AG04450 (cell line): ENCODE measurements at places on chromosomes 5 and 9.

GRCh38 chr5:14547666-14548065 lies 33.9 kb upstream of the OTULINL start:
- DNase-seq: no peak

DNA sequence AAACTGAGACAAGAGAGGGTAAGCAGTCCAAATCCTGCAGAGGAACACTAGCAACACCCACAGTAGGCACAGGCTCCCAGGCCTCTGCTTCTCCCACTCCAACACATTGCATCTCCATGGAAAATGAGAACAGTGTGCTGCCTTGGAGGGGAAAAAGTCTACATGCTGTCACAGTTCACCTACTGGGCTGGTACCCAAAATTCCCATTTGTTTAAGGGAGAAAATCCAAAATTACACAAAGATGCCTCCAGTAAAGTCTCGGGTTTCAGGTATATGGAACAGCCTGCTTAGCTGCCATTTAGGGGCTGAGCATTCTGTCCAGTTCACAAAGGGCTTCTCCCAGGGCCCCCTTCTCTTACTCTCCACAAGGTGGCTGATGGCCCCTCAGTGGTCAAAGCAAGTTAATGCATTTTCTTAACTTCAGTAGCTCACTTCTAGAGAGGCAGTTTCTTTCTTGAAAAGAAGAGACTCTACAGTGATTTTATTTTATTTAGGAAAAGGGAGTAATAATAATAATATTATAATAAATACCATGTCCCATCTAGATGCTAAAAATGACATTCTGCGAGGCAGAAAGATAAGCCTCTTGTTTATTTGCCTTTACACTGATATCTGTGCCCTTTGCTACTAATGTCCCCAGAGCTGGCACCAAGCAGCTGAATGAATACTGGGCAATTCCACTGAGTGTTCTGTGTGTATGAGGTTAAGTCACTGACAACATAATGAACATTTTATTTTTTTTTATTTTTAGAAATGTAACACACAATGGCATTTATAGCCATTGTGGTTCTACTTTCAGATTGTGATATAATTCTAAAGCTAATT lies 89.4 kb downstream of the RGS7BP start:
- no peak for DNase-seq

DNA sequence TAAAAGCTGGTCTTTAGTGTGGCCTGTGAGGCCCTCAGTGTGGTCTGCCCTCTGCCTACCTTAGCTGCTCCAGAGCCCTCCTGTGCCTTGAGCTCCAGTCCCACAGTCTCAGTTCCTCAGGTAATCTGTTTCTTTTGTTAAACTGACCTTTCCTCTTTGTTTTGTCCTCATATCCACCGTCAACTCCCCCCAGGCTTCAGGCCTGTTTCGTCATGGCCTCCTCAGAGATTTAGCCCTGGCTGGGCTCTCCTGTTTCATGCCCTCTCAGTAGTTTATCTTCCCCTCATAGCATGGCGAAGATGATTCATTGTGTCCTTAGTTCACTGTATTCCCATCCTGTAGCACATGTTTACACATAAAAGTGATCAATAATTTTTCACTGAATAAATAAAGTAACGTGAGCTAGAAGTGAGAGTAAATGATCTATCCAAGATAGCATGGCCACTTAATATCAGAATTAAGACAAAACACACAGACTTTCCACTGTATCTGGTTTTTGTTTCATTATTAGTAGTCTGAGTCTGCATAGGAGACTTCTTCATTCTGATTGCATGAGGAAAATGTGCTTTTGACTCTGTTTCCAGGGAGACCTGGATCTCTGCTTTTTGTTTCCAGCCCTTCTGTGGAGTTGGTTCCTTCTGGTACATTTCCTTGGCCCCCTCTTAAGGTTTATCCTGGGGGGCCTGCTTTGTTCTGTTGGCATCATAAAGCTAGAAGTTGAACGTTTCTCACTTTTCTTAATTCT lies 70.5 kb downstream of the SNX24 start:
- no peak for DNase-seq

DNA sequence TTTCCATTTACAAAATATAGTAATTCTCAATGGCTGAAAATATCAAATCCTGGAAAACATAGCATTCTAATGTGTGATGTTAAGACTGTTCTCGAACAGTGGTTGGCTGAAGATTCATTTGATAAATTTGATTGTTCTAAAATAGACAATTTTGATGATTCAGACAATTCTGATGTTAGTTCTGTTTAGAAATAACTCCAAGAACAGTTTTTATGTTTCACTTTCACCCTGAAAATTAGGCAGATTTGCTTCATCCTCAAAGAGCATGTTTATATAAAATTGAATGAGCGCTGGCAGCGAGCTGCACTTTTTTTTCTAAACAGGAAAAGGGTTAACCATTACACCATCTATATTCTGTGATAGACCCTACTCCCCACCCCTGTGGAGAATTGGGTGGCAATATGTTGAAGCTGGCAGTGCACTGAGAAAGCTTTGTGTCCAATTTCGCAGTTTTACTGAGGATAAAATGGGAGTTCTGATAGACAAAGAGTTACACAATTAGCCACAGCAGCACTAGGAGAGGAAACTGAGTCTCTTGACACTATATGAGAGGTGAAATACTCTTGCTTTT lies 69.6 kb upstream of the TMED7 start:
- no peak for DNase-seq

DNA sequence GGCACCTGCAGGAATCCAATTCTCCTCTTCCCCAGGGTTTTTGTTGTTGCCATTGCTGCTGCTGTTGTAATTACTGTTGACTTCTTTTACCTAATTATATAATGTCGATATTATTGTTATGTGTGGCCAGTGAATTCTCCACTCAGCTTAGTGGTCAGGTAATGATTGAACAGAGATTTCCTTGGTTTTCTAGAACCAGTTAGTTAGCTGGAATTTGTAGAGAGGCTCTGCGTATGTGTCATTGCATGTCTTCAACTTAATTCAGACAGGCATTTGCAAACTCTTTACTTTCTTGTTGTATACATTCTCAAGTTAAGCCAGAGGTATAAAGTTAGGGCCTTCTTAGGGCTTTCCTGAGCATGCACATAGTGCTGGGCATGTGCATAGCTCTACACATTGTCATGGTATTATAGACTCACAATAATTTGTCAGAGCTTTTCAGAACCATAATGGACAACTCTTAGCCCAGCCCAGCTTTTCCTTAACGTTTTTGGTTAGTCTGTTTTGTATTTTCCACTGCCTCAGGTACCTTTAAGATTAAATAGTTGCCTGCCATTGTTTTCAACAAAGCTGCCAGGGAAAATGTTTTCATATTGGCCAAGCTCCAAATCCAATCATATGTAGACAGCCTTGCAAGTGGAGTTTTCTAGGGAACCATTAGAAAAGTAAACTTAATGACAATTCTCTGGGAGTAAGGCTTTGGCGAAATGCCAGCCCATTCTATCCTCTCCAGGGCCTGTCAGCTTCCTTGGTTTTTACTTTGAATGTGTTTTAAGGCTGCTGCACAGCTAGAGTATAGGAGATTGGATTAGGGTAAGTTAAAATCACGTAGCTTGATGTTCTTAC lies 68.1 kb downstream of the UBE2R2 start:
- DNase-seq: no peak

DNA sequence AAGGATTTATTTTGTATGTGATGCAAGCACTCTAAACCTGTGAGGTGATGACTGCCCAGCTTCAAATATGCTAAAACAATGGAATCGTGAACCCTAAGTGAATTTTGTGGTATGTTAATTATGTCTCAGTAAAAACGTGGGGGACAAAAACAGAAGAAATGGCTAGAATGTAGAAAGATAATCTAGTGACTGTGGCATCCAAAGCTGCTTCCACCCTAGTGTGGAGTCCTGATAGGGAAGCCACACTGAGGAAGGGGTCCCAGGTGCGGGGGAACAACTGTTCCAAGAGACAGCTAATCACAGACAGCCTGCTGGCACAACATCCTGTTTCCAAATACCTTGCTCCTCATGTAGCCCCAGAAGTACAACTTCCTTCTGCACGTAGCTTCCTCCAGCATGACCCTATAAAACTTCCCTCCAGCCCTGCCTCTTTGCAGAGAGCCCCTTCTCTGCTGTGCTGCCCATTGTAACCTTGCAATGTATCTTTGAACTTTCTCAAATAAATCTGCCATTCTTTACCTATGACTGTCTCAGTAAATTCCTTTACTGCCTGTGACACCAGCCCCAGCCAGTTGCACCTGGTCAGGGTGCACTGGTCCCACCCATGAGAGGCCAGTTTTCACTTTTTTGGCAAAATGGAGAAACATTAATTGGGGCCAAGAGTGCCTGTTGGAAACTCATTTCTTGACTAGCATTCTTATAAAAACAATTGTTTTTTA lies 4.9 kb downstream of the GMCL2 start:
- no peak for DNase-seq

DNA sequence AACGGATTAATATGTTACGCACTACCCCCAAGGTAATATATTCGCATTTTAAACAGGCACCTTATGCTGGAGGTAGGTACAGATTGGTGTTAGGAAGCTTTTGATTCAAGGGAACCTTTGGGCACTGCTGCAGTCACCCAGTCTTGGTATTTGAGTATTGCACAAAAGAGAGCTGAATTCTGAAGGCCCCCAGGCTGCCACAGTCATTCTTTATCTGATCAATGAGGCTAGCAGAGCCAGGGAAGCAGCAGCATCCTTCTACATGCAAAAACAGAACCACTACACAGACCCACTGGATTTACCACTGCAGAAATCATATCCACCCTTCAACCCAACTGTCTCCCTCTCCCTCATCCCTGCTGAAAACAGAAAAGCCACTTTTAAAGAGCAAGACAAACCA lies 121.2 kb upstream of the GRIN3A start:
- DNase-seq: no peak

DNA sequence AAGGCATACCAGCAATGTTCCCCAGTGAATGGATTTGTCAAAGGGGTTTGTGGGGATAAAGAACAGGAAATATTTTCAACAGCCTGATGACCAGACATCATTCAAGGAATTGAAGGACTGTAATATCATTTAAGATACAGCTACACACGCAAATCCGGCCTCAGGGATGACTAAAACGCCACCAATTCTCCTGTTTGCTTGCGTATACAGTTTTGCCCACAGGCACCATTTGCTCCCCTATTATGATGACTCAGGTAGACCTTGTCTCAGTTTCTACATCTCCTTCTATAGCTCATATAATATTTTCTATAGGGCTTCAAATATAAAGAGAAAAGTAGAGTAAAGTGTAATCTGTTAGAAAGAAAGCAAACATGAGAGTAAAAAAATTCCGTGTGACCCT lies 29.7 kb upstream of the ITGA1 start:
- DNase-seq: no peak

DNA sequence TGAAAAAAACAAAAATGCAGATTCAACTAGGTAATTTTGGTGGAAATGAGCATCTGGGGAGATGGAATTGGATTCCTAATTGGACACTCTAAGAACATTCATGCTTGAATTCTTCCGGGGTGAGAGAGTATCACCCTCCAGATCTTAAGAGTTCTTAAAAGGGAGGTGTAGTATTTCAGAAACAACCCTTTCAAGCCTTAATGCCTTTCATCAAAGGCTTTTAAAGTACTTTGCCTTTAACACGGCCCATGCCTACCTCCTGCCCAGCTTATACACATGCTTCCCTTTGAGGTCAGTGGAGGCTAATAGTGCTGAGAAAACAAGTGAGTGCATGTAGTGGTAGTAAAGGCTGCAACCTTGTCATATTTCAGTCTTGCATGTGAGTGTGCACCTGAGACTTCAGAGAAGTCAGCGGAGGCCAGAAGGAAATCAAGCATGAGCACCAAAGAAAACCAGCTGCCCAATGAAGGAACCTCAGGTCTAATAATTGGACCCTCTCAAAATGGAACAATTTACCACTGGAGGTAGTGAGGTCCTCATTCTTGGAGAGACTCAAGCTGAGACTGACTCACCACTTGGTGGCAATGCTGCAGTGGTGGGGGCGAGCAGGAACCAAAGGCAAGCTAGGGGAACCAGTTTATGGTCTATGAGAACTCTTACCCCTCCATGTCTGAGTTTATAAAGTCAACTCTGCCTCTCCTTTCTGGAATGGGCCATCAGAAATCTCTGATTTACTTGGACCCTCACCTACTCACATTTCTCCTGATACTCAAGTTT lies 98.4 kb upstream of the GDNF start:
- DNase-seq: no peak

DNA sequence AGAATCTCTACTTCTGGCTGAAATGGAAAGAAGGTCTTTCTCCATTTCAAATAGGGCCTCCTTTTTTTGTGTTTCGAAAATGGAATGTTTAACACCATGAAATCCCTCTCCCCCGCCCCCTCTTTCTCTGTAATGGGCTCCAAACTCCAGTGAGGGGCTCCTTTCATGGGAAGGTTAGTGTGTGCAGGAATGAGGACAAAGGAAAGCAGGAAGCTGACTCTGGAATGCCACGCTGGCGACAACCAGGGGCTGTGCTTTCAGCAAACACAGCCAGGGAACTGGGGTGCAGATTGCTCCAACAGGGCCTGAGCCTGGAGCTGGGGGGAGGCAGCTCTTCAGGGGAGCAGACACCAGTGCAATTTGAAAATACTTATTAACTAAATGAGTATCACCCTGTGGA lies 82.8 kb downstream of the CRB2 start:
- no peak for DNase-seq

- DNase-seq: no peak
These were observed 380.4 kb downstream of the PSAT1 start for GRCh38 chr9:78677326-78677725.

DNA sequence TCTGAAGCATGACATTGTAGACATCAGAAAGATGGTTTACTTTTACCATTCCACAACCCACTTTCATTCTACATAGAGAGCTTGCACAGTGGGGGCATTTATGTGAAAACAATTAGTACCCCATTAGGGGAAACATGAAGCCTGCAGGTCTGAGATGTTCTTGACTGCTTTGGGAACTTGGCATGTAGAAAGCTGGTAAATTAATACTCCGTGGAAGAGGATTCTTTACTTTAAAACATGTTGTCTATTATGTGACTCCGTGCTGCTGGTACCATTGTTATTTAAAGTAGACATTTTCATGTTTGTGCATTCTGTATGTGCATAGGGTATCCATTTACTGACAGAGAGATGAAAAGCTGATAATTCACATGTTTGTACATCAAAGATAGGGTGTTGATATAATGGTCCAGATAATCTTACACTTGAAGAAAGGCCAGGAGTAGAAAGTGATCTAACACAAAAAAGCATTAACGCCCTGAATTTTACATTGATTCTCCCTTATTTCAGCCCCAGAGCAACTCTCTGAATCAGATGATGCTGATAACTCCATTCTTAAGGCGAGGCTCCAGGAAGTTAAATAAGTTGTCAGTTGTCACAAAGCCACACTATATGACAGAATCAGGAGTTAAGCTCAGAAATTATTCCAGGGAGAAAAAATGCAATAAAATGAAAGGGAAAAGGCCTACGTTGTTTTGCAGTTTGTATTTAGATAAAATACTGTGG lies 50.1 kb upstream of the CD180 start:
- DNase-seq: no peak

- no peak for DNase-seq
These were observed 16.2 kb upstream of the PAIP1 start for GRCh38 chr5:43573058-43573457.

- DNase-seq: no peak
These were observed 16.7 kb upstream of the TNFSF8 start for GRCh38 chr9:114947058-114947457.

- DNase-seq: no peak
These were observed 21.0 kb upstream of the RALGDS start for GRCh38 chr9:133141833-133142595.

- no peak for DNase-seq
These were observed 89.9 kb upstream of the MPDZ start for GRCh38 chr9:13369431-13369830.
